ENCODE measurements at places on chromosomes 12 and 14. TPM values are rescaled to one million over a fixed set of nuclear protein-coding genes. Genes with fewer than 3 reads are reported as not detected.

DNA sequence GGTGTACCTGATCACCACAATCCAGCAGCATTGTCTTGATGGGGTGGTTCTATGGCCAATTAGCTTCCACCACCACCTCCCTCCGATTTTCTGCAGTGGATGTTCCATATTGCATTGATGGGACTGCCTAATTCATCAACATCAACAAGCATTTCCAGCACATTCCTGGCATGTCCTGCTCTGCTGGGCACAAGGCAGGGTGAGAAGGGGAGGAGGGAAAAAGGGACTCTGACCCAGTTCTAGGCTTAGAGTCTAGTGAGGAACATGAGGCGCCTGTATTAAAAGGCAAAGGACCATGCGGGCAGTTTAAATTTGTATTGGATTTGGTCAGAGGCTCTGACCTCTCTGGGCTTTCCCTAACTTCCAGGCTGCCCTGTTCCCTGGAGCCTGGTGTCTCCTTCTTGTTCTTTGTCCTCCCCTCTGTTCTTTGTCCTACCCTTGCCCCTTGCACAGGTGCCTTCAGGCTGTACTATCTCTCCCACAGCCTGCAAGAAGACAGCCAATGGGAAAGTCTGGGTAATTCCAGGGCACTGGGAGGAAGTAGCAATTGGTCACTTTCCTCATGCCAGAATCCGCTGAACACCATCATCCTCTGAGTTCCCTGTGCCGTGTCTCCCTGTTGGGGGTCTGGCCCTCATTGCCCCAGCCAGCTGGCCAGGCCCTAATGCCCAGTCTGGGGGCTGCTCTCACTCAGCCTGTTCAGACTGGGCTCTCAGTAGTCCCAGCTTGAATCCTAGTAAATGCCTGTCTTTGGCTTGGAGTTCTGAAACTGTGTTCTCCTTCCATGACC, 43.3 kb downstream of the TSPAN11 start:
- H3K36me3 ChIP-seq = no peaks in the 10 kb centered on the region
- H3K4me1 ChIP-seq = no peaks in the 10 kb centered on the region
- peaks cover 81% of the 10 kb centered on the region for H3K27me3 ChIP-seq
- no peak for DNase-seq
- no peak overlapping the region for H3K27ac ChIP-seq

GRCh38 chr12:3416670-3417069, 74.3 kb upstream of the PRMT8 start:
- H3K27me3 ChIP-seq = no peaks in the 10 kb centered on the region
- no peak overlapping the region for H3K4me3 ChIP-seq
- no peak for DNase-seq
- no peaks in the 10 kb centered on the region for H3K4me1 ChIP-seq
- H3K27ac ChIP-seq = no peak overlapping the region

- H3K27me3 ChIP-seq = peaks cover 3% of the 10 kb centered on the region
- H3K4me1 ChIP-seq = no peaks in the 10 kb centered on the region
- no peak for DNase-seq
- peaks cover 21% of the 10 kb centered on the region for H3K36me3 ChIP-seq
- H3K27ac ChIP-seq = no peak overlapping the region
- no peak overlapping the region for H3K4me3 ChIP-seq
Measured at GRCh38 chr12:95857156-95857555, 1.6 kb upstream of the SNRPF start.

GRCh38 chr12:127130506-127131124, 1136.4 kb upstream of the TMEM132C start:
- H3K36me3 ChIP-seq = peaks cover 37% of the 10 kb centered on the region
- no peaks in the 10 kb centered on the region for H3K27me3 ChIP-seq
- DNase-seq = no peak
- peaks cover 9% of the 10 kb centered on the region for H3K4me1 ChIP-seq
- H3K4me3 ChIP-seq = no peak overlapping the region

- no peak for DNase-seq
- H3K36me3 ChIP-seq = no peaks in the 10 kb centered on the region
- H3K27ac ChIP-seq = no peak overlapping the region
Measured at GRCh38 chr12:121648458-121649028, 20.9 kb downstream of the MORN3 start.

DNA sequence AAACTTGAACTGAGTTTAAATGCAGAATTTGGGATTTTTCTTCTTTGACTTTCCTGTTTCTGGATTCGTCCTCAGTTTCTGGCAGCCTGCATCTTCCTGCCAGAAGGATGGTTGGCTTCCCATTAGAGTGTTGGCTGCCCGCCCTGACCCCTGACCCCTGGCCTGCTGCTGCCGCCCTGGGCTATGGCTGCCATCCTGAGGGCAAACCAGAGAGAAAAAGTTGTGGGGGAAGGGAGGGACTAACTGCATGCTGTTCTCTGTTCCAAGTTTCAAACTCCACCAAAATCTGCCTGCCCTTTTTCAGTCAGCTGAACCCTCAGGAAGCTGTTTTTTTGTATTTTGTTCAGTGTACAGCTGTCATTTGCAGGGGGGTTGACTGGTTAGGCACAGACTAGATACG, 48.4 kb downstream of the FNTB start:
- H3K27me3 ChIP-seq = no peaks in the 10 kb centered on the region
- H3K4me1 ChIP-seq = no peaks in the 10 kb centered on the region
- H3K4me3 ChIP-seq = no peak overlapping the region
- H3K27ac ChIP-seq = no peak overlapping the region
- H3K36me3 ChIP-seq = peaks cover 17% of the 10 kb centered on the region

TAS2R42 gene
- total RNA-seq = not detected

EIF4B gene
- total RNA-seq = 535 TPM

LTB4R2 gene
- total RNA-seq = 6.9 TPM
